ENCODE measurements at places on chromosomes 4 and X.

GRCh38 chrX:2451501-2452316 lies 49.1 kb downstream of the DHRSX start:
- no peak for DNase-seq

GRCh38 chrX:153775293-153776119 lies 5.3 kb upstream of the SRPK3 start:
- no peak for DNase-seq

DNA sequence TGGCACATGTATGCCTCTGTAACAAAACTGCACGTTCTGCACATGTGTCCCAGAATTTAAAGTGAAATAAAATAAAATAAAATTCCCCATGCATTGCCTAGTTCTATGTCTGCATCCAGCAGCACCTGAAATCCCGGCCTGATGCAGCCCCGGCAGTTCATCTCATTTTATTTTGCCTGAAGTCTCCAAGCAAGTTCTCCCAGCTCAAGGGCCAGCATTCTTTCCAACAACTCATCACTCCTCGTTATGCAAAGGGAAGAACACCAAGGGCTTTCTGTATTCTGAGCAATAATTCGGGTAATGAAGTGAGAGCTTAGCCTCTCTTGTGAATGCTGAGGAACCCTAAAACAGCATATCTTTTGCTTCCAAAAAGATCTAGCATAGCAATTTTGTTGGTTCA lies 2.7 kb downstream of the ENPP6 start:
- DNase-seq, result no peak

DNA sequence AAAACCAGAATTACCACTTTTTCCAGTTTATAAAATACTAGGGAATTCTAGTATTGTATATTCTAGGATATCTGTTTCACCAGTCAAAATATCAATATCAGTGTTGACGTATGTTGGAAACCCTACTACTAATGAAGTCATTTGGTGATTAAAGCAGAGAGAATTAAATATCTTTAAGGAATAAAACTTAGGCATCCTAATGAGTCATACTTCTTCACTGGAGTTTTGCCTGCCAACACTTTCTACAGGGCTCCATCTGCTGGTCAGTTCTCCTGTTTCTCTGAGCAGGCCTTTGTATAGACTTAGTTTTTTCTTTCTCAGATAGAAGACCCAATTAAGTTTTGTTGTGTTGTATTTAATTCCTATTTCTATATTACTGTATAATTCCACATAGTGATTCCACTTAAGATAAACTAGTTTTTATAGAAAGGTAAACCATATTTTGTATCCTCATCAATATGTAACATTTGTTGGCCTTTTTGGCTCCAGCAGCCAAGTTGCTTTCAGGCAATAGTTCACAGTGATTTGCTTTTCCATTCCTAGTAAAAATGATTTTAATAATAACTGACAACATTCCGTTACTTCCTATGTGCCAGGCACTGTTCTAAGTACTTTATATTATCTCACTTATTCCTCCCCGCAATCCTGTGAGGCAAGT lies 3.5 kb downstream of the AP1AR start:
- DNase-seq, result peak; percentile 73

- DNase-seq, result no peak
These were observed 48.1 kb downstream of the DCLK2 start for GRCh38 chr4:150126201-150126863.

DNA sequence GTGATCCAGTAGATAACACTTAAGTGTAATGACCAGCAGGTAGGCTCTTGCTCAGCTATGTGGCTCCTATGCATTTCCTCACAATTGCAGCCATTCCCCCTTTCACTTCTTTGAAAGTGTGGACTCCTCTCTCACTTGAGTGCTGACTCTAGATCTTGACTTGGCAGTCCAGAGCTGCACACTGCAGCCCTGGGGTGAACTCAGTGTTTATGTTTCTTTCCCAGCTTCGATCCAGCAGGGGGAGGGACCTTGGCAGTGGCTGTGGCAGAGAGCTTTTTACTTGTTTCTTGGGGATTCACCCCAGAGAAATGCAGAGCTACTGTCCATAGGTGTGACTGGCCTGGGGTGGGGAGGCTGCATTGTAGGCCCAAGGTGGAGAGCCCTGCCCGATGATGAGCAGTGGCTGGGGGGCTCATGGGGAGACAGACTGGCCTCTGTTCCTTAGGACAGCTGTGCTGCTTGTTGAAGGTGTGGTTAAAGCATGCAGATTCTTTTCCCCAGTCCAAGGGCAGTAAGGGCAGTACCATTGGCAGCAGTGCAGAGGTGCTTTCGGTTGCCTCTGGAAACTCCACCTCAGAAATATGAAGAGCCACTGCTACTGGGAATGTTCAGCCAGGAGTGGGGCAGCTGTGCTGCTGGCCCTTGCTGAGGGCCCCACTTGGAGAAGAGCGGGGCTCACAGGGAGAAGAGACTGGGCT lies 134.7 kb downstream of the SH3BGRL start:
- no peak for DNase-seq

DNA sequence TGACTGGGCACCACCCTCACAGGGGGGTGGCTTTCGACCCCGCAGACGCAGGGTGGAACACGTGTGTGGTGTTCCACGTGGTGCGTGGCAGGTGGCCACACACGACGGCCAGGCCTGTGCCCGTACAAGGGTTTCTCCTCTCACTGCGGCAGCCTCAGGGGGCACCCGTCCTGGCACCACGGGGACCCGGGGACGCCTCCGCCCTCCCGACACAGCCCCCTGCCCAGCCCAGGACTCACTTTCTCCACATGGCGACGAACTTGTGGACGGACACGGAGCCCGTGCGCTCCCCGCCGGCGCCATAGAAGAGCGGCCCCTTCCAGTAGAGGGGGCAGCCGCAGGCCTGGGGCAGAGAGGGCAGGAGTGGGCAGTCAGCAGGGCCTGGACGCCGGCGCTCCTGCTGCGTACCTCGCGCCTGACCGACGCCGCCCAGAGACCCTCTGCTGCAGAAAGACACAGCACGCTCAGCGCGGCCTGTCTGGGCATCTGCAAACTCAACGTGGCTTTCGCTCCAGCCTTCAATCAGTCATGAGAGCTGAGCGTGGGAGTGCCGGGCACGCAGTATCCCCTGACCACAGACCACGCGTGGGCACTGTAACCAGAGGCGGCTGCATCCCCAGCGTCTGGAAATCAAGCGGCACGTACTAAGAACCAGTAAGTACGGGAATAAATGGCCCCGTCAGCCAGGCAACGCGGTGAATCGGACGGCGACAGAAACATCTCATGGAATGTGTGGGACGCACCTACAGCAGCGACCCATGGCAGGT lies 28.9 kb upstream of the GTPBP6 start:
- no peak for DNase-seq

DNA sequence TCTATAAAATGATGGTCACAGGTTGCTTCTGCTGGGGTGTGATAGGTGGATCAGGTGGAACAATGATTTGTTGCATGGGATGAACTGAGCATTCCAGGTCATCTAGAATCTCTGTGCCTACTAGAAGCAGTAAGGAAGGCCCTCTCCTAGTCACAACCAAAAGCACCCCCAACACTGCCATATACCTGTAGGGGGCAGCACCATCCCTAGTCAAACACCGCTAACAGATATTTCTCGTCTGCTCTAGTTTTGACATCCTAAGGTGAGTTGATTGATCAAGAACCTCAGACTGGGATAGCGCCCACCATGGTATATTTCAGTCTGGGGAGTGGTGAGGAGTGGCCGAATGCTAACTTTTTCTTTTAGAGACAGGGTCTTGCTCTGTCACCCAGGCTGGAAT lies 160.2 kb downstream of the NHS start:
- peak; percentile 47 for DNase-seq
